ENCODE measurements at places on chromosomes 6 and 20.
A peak's percentile ranks its signal among the peaks of the same experiment; 100 is the strongest.

DNA sequence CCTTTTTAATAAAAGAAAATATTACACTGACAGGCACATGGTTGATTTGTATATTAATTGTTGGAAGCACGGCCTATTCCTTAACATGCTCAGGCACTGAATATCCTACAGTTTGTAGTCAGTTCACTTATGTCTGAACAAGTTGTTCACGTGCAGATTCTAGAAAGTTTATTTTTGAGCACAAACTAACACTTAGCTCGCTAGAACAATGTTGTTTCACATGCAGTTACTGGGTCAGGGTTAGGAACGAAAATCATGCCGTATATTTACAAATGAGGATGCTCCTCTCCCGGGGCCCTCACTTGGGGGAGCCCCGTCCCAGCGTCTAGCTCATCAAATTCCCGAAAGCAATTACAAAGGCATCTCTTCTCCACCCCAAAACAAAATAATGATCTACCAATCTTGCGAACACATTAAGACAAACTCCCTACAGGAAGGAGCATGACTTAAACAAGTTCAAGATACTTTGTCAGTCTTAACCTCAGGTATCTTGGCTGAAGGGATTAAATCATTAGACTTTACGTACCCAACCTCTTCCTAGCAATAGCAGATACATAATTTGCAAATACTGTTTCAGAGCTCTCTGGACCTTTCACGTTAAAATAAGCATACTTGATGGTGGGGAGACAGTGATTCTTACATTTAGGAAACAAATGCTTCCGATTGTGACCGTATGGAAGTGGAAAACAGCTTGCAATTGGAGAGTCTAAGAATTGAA lies 1.5 kb downstream of the MAP7 start:
- DNase-seq = no peak
- peaks cover 12% of the 10 kb centered on the region for H3K4me1 ChIP-seq

GRCh38 chr20:49936153-49937026 lies at the start of gene RNF114:
TSS of gene RNF114 (plus strand) at chr20:49936397. CDS start at chr20:49936413, 16 bp downstream.
- H3K4me1 ChIP-seq = peaks cover 28% of the 10 kb centered on the region
- no peaks in the 10 kb centered on the region for H3K27me3 ChIP-seq
- peak; percentile 94 for DNase-seq
- peaks cover 23% of the 10 kb centered on the region for H3K36me3 ChIP-seq

DNA sequence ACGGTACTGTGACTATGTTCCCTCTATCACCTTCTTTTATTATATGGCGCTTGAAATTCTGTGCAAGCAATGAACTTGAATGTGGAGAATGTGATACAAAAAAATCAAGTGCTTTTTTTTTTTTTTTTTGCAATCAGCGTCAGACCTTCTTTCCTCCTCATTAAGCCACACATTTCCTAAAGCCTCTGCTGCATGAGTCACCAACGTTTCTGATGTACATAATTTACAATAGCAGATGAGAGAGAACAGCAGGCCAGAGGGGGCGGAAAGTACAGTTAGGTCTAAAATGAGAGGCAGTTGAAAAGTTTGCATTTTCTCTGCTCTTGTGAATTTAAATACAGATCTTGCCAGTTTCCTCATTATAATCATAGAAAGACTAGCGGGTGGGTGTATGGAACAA lies 114.6 kb upstream of the RIPOR2 start:
- no peaks in the 10 kb centered on the region for H3K36me3 ChIP-seq
- no peak for DNase-seq
- no peak overlapping the region for H3K4me3 ChIP-seq

GRCh38 chr20:53331151-53331973 lies 262.3 kb downstream of the ZNF217 start:
- H3K27me3 ChIP-seq = no peaks in the 10 kb centered on the region
- H3K4me1 ChIP-seq = peaks cover 4% of the 10 kb centered on the region
- DNase-seq = no peak
- H3K4me3 ChIP-seq = no peak overlapping the region
- no peak overlapping the region for H3K27ac ChIP-seq

- no peak overlapping the region for H3K27ac ChIP-seq
- no peaks in the 10 kb centered on the region for H3K36me3 ChIP-seq
- no peak overlapping the region for H3K4me3 ChIP-seq
- peak; percentile 32 for DNase-seq
- no peaks in the 10 kb centered on the region for H3K4me1 ChIP-seq
Observed at GRCh38 chr6:39054577-39055142, 6.1 kb downstream of the GLP1R start.

DNA sequence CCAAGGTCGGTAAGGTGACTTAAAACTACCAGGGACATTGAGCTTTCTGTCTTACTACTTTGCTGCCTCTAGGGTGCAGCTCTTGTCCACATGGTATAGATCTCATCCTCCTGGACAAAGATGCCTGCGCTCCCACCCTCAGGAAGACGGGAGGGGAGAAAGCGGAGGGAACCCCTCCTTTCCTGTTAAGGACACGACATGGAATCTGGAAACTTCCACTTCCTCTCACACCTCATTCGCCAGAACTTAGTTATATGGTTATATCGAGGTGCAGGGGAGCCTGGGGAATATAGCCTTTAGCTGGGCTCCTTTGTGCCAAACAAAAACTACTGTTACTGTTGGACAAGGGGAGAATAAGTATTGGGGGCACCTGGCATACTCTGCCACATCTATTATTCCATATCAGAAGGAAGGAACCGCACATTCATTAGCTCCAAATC lies 224.3 kb upstream of the TSHZ2 start:
- H3K27me3 ChIP-seq = no peaks in the 10 kb centered on the region
- H3K27ac ChIP-seq = no peak overlapping the region
- DNase-seq = no peak
- no peaks in the 10 kb centered on the region for H3K36me3 ChIP-seq
- H3K4me3 ChIP-seq = no peak overlapping the region

GRCh38 chr6:89297695-89298351 lies 17.3 kb downstream of the GABRR2 start:
- DNase-seq = no peak
- H3K36me3 ChIP-seq = no peaks in the 10 kb centered on the region
- H3K27me3 ChIP-seq = no peaks in the 10 kb centered on the region
- H3K4me1 ChIP-seq = peaks cover 15% of the 10 kb centered on the region
- H3K4me3 ChIP-seq = no peak overlapping the region

DNA sequence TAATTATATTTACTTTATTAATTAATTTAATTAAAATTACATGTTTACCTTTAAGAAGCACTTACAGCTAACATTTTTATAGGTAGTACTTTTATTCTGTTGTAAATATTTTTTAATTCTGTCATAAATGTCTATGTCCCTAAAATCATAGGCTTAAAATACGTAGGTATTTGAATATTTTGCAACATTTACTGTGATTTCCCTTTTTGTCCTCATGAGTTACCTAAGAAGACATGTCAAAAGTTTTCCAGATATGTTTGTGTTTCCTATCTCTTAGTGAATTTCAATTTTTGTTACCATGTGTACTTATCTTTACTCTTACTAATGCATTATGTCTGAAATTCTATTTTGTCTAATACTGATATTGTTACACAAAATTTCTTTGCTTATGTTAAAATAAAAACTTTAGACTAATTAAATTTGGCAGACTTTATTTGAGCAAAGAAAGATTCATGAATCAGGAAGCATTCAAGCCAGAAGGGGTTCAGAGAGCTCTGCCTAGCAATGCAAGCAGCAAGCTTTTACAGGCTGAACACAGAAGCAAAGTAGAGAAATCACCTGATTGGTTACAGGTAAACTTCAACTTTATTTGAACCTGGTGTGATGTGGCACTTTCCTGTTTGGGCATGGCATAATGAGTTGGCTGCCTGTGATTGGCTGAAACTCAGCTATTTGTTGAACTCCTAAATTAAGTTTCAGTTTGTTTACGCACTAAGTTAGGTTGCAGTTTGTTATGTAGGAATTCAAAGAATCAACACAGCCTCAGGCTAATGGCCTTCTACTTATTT lies 123.2 kb upstream of the TMEM170B start:
- no peak overlapping the region for H3K27ac ChIP-seq
- no peak overlapping the region for H3K4me3 ChIP-seq
- no peaks in the 10 kb centered on the region for H3K36me3 ChIP-seq

DNA sequence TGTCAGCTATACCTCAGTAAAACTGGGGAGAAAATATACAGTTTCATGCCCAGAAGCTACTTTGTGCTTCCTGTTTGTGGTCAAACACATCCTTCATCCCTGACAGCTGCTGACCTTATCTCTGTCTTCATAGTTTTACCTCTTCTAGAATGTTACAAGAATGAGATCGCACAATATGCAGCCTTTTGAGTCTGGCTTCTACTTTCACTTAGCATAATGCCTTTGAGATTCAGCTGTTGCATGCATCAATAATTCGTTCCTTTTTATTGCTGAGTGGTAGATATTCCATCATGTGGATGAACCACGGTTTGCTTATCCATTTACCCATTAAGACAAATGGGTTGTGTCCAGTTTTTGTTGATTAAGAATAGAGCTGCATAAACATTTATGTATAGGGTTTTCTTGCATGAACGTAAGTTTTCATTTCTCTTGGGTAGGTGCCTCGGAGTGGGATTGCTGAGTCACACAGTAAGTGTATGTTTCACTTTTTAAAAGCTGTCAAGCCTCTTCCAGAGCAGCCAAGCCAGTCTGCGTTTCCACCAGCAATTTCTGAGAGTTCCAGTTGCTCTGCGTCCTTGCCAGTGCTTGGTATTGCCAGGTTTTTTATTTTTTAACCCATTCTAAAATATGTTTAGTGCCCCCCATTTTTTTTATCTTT lies 86.6 kb upstream of the PAX1 start:
- no peaks in the 10 kb centered on the region for H3K36me3 ChIP-seq
- DNase-seq = no peak
- peaks cover 7% of the 10 kb centered on the region for H3K27me3 ChIP-seq
- no peak overlapping the region for H3K27ac ChIP-seq

DNA sequence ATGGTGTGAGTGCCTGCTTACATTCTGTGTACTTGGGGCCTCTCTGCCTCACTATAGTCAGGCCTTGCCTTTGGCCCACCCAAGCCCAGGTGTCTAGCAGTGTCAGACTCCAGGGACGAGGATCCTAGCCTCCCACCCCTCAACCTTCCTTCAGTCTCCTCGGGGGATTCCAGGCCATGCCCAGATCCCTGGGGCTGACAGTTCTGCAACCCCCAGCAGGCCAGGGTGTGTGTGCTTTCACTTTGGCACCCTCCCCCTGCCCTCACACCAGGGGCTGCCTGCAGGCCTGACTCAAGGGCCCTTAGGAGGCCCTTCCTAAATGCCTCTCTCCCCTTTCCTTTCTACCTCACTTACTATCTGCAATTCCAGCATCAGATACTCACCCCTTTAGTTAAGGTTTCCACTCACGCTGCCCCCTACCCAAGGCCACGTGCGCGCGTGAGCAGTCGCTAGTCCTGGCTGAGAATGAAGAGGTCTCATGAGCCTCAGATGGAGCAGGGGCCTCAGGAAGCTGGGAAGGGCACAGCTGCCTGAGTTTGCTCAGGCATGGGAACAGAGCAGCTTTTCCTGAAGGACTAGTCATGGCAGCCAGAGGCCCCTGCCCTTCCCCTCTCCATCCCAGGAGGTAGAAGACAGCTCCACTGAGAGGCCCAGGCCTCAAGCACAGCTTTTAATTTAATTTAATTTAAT lies 859 bp upstream of the CLPS start:
- no peaks in the 10 kb centered on the region for H3K27me3 ChIP-seq
- H3K4me1 ChIP-seq = no peaks in the 10 kb centered on the region
- H3K36me3 ChIP-seq = no peaks in the 10 kb centered on the region

GRCh38 chr6:111757342-111757741 lies 115.9 kb downstream of the FYN start:
- no peaks in the 10 kb centered on the region for H3K36me3 ChIP-seq
- H3K27ac ChIP-seq = peak overlapping the region; percentile 48
- no peaks in the 10 kb centered on the region for H3K27me3 ChIP-seq
- DNase-seq = no peak

DNA sequence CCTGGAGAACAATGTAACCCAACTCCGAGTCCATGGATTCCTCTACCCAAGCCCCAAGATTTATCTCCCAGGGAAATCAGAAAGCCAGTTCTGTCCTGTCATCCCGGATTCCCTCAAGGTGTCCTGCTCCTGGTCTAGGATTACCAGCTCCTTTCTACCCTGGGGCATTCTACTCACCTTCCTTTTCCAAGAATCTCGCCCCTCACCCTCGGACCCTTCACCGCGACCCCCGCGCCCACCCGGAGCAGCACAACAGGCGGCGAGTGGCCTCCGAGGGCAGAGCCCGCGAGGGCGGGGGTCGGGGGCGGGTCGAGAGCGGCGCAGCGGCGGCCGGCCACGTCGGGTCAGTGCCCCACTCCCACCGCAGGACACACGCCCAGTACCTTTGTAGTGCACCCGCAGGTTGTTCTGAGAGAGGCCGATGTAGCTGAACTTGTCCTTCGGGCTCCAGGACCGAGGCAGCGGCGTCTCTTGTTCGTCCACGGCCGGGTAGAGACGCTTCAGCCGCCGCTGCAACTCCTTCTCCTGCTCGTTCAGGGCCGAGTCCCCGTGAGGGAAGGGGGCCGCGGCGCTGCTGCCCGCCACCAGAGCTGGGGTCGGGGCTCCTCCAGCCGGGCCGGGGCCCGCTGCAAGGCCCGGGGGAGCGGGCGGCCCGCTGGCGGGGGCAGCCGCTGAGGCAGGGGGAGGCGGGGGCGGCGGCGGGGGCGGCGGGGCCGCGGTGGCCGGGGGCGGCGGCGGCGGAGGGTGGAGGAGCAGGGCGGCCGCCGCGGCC lies 897 bp downstream of the RANBP9 start:
- peaks cover 24% of the 10 kb centered on the region for H3K4me1 ChIP-seq
- peak overlapping the region; percentile 67 for H3K4me3 ChIP-seq
- no peaks in the 10 kb centered on the region for H3K27me3 ChIP-seq
- peak overlapping the region; percentile 87 for H3K27ac ChIP-seq

GRCh38 chr6:35237476-35237875 lies 22.1 kb upstream of the ZNF76 start:
- no peaks in the 10 kb centered on the region for H3K36me3 ChIP-seq
- DNase-seq = no peak
- no peak overlapping the region for H3K27ac ChIP-seq
- H3K27me3 ChIP-seq = no peaks in the 10 kb centered on the region

DNA sequence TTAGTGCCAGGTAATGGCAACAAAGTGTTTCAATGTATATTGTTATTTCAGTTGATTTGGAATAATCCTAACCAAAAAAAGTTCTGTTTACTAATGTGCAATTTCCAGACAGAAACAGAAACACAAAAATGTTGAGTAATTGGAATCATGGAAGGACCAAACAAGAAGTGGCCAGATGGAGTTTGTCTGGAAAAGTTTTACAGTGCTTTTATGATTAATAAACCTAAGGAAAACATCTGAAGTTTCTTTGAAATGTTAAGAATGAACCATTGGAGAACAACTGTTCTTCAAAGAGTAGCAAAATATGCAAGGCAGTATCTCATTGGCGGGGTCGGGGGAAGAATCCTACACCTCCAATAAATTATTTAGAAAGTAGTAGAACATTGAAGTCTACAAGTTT lies 19.0 kb upstream of the FILIP1 start:
- H3K27ac ChIP-seq = no peak overlapping the region
- H3K4me1 ChIP-seq = no peaks in the 10 kb centered on the region
- H3K27me3 ChIP-seq = no peaks in the 10 kb centered on the region
- H3K36me3 ChIP-seq = no peaks in the 10 kb centered on the region
- no peak for DNase-seq
- H3K4me3 ChIP-seq = no peak overlapping the region

GRCh38 chr6:157227202-157228166 lies 95.8 kb downstream of the TMEM242 start:
- no peaks in the 10 kb centered on the region for H3K4me1 ChIP-seq
- peak; percentile 37 for DNase-seq
- H3K4me3 ChIP-seq = no peak overlapping the region
- no peak overlapping the region for H3K27ac ChIP-seq

- H3K27ac ChIP-seq = no peak overlapping the region
- H3K27me3 ChIP-seq = no peaks in the 10 kb centered on the region
- H3K4me1 ChIP-seq = no peaks in the 10 kb centered on the region
- H3K4me3 ChIP-seq = no peak overlapping the region
Observed at GRCh38 chr20:38395165-38395564, 40.0 kb downstream of the SNHG17 start.

Data from upper lobe of right lung (tissue), 1 donor.